Cortex of kidney (tissue), 1 donor: ENCODE measurements at places on chromosomes 2 and 18.

DNA sequence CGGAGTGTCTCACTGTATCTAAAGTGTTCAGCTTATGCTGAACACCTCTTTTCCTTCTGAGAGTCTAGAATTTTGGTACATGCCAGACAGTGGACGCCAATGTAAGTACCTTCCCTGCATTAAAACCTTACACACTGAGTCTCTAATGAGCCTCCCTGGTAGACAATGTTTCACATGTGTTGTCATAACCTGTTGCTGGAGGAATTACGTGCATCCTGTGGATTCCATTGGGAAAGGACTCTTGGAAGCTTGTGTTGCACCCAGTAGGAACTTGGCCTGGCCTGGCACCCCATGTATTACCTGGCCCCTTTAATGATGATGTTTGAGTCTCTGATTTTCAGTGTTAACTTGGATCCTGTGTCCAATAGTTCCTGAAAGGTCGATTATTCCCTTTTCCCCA, 20.5 kb downstream of the CHCHD5 start:
- DNase-seq = no peak

GRCh38 chr2:59012234-59012633, 771.1 kb upstream of the FANCL start:
- no peak for DNase-seq

DNA sequence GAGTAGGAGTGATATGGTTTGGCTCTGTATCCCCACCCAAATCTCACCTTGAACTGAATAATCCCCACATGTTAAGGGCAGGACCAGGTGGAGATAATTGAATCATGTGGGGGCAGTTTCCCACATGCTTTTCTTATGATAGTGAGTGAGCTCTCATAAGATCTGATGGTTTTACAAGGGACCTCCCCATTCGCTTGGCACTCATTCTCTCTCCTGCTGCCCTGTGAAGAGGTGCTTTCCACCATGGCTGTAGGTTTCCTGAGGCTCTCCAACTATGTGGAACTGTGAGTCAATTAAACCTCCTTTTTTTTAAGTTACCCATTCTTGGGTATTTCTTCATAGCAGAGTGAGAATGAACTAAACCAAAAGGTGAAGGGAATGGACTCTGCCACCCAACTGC, 207.5 kb downstream of the LOXHD1 start:
- DNase-seq = no peak

DNA sequence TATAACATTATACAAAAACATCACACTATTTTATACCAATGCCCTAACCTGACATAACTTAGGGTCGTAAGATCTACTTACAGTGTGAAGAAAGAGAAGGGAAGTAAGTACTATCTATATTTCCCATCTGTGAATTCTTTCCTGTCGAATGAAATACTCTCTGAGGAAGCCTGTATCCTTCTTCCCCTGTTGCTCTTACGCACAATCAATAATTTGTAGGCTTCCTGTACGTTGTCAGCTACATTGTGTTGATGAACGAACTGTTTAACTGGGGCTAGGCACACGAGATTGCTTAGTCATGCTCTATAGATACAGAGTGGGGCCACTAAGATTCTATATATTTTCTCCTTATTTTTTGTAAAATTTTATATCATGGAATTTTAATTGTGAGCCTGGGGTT, 1125.0 kb upstream of the CELF4 start:
- no peak for DNase-seq

DNA sequence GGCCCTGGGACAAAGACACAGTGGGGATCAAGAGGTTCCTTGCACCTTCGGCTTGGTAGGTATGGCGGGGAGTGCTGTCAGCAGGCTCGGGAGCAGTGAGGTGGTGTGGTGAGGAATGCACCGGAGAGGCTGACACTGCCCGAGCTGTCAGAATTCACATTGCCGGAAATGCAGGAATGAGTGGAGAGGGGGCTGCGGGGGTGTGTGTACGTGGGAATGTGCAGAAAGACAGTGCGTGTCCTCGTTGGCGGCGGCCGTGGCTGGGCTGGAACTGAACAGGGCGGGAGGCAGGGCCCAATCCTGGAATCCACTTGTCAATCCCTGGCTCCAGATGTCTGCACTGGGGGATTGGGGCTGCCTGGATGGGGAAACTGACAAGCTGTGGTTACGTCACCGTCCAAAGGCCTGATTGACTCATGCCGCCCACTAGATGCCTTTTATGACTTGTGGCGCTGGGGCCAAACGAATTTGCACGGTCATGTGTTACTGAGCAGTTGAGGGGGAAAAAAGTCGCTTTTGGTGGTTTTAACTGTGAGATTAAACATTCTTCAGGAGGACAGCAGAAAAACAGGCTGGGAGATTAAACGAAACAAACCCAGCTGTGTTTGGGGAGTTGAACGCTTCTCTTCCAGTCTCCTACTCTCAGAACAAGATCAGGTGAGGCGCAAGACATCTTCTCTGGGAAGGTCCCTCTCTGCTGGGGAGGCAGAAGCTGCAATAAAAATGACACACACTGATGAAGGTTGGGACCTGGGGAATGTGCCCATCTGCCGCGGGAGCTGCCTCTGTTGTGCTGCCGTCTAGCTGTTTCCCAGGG, 189.4 kb upstream of the GLI2 start:
- no peak for DNase-seq

DNA sequence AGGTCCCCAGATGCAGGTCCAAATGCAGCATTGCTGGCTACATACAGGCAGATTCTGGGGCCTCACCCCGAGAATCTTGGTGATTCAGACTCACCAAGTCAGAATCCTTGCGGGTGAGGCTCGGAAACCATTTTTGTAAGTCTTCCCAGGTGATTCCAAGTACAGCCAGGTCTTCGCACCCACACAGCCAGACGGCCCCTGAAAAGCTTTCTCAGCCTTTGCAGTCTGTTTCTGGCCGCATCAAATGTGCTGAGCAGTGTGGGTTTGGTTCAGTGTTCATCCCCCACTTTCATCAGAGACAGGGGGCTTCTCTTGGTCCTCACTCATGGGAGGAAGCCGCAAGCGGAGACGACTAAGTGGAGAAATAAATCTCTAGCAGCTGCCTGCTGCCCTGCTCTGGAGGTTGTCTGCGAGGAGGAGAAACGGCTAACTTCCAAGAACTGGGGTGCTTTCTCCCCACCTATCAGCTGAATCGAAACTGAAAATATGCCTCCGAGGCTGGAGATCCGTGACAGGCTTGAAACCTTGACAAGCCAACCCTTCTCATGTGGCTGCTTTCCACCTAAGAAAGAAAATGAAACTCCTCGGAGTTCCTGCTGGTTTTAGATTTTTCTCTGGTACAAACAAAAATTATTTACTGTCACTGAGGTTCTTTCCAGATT, 8.9 kb upstream of the TMEM185B start:
- no peak for DNase-seq

GRCh38 chr2:210792000-210792399, 235.6 kb downstream of the CPS1 start:
- DNase-seq = no peak

GRCh38 chr2:1800716-1801388, 56.5 kb upstream of the PXDN start:
- DNase-seq = no peak

GRCh38 chr18:46832849-46833248, 76.0 kb upstream of the ST8SIA5 start:
- DNase-seq = no peak

DNA sequence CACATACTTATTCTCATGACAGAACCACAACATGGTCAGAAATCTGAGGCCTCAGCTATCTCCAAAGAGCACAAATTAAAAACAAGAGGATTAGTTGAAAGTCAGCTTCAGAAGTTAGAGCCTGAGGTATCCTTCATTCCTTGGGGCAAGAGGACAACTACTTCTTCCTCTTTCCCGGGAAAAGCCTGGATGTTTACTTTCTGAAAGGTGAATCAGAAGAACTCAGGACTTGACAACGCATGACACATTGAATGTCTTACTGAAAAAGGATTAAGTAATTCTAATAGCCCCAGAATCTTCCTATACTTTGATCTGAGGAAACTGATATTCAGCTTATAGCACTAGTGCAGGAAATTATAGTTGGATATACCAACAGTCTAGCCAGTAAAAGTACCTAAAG, 573.2 kb downstream of the METTL4 start:
- no peak for DNase-seq

DNA sequence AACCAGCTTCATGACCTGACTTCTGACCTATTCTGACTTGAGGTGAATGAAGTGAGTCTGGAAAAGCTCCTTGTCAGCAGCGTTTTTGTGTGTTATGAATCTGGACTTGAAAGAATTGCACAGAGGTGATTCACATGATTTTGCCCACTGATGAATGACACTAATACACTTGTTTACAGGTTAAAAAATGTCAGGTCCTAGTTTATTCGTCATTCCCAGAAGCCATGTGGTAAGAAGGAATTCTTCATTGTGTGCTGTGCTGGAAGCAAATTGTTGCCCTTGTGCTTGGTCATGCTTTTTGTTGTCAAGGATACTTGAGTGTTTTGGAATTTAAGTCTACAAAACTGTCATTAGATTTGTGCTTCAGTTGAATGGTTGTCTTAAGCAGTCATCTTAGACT, 15.5 kb downstream of the SEC11C start:
- no peak for DNase-seq

GRCh38 chr18:7617738-7618422, 50.8 kb downstream of the PTPRM start:
- no peak for DNase-seq

DNA sequence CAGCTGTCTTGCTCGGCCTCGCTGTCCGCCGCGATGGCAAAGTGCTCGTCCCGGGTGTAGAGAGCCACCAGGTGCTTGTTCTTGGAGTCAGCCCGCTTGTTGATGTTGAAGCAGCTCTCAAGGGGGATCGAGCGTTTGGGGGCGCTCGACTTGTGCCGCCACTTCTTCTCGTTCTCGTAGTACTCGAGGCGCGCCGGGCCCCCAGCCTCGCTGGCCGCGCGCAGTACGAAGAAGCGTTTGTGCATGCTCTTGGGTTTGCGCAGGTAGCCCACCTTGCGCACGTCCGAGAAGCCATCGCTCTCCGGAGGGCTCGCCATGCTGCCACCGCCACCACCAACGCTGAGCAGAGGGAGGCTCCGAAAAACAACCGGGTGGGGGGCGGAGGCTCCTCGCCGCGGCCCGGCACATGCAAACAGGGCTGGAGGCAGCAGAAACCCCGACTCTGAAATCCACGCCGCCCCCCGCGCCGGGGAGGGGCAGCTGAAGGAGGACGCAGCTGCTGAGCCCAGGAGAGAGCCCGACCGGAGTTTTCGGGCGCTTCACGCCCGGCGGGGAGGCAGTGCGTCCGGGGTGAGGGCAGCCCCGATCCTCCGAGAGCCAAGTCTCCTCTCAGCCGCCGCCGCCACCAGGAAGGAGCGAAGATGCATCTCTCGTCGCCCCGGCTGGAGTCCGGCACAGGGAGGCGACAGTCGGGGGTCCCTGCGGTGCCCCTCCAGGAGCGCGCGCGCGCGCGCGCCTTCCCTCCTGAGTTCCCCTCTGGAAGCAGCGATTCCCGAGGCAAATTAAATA, 1.0 kb downstream of the IRS1 start:
- DNase-seq = no peak

- DNase-seq = no peak
Measured at GRCh38 chr2:83054751-83055150, 1404.3 kb downstream of the SUCLG1 start.

DNA sequence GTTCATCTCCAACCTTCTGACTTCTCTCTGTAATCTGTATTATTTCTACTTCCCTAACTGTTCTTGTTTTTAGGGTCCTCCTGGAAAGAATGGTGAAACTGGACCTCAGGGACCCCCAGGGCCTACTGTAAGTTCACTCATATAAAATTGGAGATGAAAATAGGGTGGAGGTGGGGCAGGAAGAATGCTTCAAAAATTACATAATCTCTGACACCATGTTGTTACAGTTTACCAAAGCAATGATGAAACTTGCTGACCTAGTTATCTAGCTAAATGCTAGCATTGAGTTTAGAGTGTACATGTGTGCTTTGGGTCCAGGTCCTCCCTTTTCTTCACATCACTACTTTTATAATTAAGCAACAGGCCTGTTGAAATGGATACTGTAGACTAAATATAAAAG, 23.1 kb downstream of the COL3A1 start:
- DNase-seq = no peak

DNA sequence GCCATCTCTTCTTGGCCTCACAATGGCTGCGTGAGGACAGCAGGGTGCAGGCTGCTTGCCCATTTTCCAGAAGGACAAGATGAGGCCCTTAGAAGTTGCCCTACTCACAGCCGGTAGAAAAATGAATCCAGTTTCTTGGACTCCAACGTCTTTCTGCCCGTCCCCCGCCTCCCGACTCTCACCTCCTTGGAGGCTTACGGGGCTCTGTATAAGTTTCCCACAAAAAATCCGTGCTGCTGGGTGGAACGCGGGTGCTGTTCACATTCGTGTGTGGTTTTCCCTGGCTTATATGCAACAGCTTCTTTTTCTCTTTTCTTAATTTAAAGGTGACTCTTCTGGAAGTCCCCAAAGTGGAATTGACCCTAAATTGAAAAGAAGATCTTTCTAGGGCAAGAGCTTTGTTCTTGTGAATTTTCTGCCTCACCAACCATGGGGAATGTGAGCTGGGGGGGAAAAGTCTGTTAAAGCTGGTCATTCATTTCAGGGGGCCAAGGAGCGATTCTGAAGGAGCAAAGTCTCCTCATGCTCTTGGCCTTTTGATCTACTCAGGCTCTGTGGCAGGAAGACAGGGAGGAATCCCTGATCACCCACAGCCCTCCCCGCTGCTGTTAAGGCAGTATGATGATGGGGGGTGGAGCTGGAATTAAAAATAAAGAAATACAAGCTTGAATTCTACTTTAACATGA, 51.3 kb downstream of the DDX1 start:
- no peak for DNase-seq

GRCh38 chr2:197599285-197599965, 76.0 kb downstream of the RFTN2 start:
- DNase-seq = no peak

DNA sequence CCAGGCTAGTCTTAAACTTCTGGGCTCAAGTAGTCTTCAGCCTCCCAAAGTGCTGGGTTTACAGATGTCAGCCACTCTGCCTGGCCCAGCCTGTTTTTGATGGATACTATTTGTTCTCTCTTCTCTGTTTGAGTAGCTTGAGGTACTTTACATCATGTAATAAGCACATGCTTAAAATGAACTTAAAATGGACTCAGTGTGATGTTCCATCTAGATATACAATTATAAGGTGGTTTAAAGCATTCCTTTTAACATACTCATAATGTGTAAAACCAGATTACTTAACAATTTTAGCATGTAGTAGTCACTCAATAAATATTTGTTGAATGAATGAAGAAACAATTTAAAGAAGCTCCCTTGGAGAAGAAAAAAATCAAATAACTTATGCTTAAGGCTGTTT, 9.6 kb downstream of the PTPRM start:
- DNase-seq = no peak

GRCh38 chr18:76725445-76725844, 96.9 kb upstream of the ZNF236 start:
- no peak for DNase-seq
